Fibroblast of skin of abdomen (primary cell): ENCODE measurements at places on chromosomes 4 and X.

- DNase-seq: peak; percentile 46
Observed at GRCh38 chrX:821327-822107, 190.9 kb downstream of the SHOX start.

GRCh38 chr4:118918388-118918787 lies 29.7 kb downstream of the SYNPO2 start:
- peak; percentile 95 for DNase-seq

- DNase-seq: no peak
Observed at GRCh38 chrX:119090627-119091026, 17.8 kb downstream of the CT47C1 start.

DNA sequence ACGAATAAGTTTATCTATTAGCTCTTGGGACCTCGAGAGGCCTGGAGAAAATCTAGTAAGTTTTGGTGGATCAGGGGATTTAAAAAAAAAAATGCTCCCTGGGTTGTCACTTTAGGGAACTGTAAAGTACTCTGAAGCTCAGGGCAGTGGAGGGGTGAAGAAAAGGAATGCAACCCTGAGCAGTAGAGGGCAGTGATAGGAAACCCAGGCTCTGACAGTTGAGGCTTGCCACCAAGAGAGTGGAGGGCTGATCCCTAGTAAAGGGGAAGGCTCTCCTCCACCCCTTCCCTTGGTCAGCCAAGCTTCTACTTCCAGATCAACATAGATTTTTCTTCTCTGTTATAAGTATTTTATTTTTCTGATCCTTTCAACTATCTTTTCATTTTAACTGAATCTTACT lies 73.1 kb downstream of the FBXO8 start:
- DNase-seq: no peak

GRCh38 chr4:1412376-1413203 lies 6.3 kb upstream of the NKX1-1 start:
- no peak for DNase-seq

DNA sequence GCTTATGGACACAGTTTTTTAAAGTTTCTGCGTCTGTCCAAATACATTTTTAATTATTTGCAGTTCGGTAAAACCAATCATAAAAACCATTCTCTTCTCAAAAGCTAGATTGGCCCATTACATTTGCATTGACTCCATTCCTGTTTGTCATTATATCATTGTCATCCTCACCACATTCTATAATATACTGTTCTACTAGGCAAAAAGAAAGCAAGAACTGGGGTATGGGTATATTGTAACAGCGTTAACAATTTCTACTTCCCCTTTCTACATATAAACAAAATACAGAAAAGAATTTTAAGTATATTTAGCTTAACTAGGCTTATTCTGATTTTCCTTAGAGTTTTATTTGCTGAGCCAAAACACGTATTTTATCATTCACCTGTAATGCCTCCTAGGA lies 91.8 kb downstream of the RAP1GDS1 start:
- no peak for DNase-seq

GRCh38 chrX:53476371-53476770 lies 42.2 kb upstream of the HSD17B10 start:
- DNase-seq: peak; percentile 56

DNA sequence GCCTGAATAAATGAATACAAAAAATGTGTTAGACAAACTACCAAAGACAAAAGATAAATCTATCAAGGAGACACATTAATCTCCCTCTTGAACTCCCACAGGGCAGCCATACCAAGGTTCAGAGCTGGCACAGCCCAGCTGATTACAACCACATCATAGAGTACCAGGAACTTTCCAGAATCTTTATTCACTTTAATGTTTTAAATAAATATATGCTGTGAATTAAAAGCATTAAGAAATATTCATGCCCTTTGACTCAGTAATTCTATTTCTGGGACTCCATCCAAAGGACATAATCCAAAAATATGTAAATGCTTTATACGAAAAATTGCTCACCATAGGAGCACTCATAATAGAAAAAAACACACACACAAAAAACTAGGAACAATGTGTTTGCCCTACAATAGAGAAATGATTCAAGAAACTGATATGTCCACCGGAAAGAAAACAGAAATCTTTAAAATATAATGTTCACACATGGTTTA lies 126.0 kb downstream of the LDB2 start:
- peak; percentile 73 for DNase-seq

DNA sequence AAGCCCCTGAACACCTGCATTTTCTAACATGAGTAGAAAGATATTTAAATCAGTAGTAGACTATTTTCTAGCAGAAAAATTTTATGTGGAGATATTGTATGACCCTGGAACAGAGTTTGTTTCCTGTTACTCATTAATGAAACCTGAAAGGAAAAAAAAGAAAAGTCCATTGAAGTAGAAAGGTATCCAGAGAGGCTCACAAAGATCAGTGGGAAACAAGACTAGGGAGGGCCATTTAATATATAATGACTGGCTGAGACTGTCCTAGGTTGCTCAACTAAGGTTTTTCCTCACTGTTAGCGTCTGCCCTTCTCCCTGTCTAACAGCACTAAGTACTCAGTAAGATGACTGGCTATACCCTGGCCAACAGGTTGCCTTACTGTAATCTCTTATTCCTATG lies 788.6 kb downstream of the GLUD2 start:
- no peak for DNase-seq

DNA sequence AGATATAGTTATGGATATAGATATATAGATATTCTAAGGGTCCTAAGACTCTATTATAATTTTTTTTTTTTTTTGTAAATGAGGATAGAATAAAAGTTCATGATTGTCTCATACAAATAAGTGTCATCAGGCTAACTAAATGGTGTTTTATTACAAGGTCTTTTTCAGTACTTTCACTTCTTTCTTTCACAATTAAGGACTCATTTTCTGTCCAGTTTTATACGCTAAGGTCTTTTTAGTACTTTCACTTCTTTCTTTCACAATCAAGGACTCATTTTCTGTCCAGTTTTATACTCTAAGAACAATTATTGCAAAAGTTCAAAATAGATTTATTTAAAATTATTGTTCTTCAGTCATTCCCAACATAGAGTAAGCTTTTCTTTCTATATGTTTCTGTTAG lies 32.7 kb downstream of the RUFY3 start:
- DNase-seq: no peak

DNA sequence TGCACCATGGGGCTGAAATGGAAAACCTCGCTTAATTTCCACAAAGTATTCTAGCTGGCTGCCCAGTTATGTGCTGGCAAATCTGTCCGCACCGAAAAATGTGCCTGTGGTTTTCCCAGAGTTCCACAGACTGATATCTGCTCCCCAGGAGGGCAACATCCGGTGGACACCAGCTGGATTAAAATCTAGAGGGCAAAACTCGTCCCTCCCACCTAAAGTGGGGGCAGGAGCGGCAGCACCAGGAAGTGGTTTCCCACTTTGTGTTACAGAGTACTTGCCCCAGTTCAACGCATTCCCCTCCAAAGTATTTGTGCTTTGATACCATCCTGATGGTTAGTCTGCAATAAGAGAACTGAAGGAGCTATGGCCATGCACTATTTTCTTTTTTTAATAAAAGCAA lies 187.6 kb downstream of the TSPAN5 start:
- no peak for DNase-seq

- no peak for DNase-seq
Observed at GRCh38 chr4:177907736-177908424, 465.6 kb upstream of the AGA start.

- DNase-seq: no peak
Observed at GRCh38 chr4:57081651-57082621, 28.2 kb downstream of the IGFBP7 start.

DNA sequence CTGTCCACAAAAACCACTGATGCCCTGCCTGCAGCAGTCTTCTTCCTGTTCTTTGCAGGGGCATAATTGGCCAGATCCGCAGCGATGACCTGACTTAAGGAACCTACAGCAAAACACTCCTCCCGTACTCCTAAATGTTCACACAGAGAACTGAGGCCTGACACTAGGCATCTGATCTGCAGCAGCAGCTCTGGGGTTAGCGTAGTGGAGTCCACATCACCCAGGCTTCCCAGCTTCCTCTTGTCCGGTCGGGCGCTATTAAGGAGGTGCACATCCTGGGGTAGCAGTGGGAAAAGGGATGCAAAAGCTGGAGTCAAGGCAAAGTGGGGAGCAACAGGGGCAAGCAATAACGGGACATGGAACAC lies 758 bp downstream of the SCFD2 start:
- DNase-seq: peak; percentile 5

DNA sequence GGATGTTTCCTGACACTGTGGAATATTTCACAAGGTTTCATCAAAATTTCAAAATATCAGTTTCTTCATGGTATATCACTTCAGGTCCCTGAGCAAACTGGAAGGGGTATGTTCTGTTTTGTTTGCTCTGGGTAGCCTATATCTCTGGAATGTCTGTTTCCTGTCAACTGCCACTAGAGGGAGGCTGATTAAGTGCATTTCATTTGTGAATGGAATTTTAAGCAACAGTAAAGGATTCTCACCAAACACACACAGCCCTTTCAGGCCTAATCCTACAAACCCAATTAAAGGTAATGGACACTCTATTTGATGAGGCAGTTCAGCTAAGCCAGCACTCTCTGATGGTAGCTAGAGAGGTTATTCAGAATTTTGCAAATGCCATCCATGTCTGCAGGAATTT lies 307.1 kb downstream of the TEX13A start:
- DNase-seq: peak; percentile 0

DNA sequence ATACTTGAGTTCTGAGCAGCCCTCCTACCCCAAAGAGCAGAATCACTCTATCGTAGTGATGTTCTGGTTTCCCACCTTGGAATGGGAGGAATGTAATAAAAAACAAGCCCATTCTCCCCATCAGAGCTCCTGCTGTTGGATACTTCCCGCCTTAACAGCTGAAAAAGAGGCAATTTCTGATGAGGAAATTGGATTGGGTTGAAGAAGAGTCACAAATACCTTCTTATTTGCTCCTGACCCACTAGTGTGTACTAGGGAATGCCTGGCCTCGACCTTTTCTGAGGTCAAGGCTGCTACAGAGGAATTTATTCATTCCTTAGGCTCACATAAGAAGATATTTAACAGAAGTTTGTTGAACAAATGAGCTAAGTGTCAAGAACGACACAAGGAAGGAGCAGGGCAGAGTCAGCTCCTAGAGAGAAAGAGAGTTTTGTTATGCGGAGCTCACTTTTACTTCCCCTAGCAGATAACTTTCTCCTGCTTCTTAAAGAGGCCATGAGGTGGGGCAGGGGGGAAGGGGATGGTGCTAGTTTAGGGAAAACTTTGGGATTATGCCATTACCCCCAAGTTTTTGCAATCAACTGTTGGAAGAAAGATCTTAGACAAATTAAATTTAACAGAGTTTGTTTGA lies 273.8 kb upstream of the CLNK start:
- no peak for DNase-seq

GRCh38 chr4:4477796-4478195 lies 64.1 kb downstream of the STX18 start:
- DNase-seq: no peak

- DNase-seq: no peak
Observed at GRCh38 chr4:156528216-156528615, 443.4 kb downstream of the PDGFC start.

- no peak for DNase-seq
Observed at GRCh38 chr4:168942985-168943384, 67.1 kb downstream of the CBR4 start.

- DNase-seq: no peak
Observed at GRCh38 chrX:68731254-68731653, 83.8 kb downstream of the STARD8 start.

DNA sequence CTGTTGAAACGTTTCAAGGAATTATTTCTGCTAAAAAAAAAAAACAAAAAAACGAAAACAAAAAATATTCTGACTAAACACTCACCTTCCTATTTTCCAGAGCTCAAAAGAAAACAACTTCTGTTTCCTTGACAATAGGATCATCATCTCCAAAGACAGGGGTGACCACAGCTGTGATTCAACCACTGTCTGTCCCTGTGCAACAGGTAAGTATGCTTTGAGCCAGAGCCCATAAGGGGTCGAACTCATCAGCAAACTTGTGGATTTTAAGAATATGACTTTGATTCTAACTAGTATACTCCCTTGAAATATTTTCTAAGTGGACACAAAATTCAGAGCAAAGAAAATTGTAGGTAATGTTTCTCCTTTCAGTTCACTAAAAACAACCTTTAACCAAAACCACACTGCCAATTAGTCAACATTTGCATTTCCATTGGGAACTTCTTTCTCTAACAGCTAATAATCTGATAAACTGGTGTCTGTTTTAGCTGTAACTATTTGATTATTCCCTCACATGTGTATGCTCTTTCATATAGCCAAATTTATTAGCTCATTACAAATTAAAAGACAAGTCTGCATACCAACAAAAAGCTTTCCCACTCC lies 186.1 kb downstream of the PALLD start:
- no peak for DNase-seq

GRCh38 chr4:155033604-155034003 lies 174.8 kb upstream of the NPY2R start:
- DNase-seq: no peak

GRCh38 chr4:6722891-6723290 lies 6.9 kb downstream of the BLOC1S4 start:
- DNase-seq: no peak

GRCh38 chr4:6647582-6648230 lies 7.2 kb downstream of the MRFAP1 start:
- DNase-seq: no peak

DNA sequence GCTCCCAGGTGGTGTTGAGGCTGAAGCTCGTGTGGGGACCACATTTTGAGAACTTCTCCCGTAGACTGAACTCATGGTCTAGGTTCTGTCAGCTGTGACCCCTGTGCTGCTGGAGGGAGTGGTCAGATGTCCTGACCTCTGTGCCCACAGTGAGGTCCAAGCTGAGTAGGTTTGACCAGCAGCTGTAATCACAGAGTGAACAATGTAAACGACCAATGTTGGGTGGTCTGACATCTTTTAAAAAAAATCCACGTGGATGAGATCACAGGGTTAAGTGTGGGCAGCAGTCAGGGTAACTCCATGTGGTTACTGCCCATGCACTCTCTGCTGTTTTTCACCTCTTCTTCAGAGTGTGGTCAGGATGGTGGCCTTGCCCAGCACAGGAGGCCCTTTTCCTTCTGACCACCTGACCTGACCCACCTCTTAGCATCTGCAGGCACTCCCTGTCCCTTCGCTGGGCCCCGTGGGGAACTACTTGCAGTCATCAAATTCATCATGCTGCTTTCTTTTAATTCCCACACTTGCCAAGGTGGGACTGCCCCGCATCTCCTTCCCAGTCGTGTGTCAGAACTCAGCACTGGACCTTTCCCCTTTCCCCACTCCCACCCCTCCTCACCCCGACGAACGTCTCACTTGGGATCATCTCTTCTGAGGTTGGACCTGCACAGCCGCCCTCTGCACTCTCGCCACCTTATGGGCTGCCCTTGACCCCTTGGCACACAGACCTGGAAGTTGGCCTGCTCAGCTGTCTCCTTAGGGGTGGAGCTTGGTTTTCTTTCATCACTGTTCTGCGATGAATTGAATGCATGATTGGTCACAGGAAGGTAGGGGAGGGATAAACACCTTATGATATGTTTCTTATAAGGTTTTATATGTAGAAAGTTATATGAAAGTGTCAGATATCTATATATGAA lies 120.1 kb downstream of the PTTG2 start:
- no peak for DNase-seq
